ENCODE measurements at places on chromosomes 2 and 18. TPM values are rescaled to one million over a fixed set of nuclear protein-coding genes. Genes with fewer than 3 reads are reported as not detected.

Gene RTP5
- total RNA-seq = not detected

GRCh38 chr2:105712166-105712915 is 32.4 kb upstream of the NCK2 start:
- H3K27me3 ChIP-seq = peaks cover 7% of the 10 kb centered on the region
- H3K4me3 ChIP-seq = no peak overlapping the region
- H3K27ac ChIP-seq = no peak overlapping the region
- DNase-seq = no peak

DNA sequence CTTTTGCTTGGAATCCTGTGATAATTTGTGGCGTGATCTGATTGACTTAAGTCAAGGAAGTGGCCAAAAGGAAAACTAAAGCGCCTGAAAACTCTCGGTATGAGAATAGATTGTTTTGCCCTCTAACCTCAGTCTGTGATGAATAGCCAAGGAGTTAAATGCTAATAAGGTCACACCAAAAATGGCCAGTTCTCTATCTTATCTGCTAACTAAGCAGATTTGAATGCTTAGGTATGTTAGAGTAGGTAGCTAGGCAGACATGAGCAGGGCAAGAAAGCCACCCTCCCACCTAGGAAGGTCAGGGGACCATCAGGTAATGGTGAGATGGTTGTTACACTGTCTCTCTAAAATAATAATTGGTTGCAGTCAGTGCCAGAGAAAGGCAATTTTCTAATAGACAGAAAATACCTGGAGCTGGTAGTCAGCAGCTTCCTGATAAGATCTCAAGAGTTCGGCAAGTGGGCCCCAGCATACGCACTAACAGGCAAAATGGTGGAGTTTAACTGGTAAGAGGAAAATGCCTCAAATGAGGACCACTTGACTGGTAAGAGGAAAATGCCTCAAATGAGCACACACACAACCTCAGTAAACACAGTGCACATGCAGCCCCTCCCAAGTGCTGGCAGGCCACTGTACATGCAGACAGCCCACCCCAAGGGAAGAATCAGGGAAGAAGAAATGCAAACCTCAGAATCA is 468.4 kb downstream of the MBD2 start:
- no peak overlapping the region for H3K4me3 ChIP-seq
- no peak for DNase-seq
- H3K27me3 ChIP-seq = no peaks in the 10 kb centered on the region
- H3K36me3 ChIP-seq = no peaks in the 10 kb centered on the region
- H3K27ac ChIP-seq = no peak overlapping the region

GRCh38 chr18:78521136-78521535 is 458.5 kb upstream of the SALL3 start:
- H3K4me3 ChIP-seq = no peak overlapping the region
- no peak for DNase-seq
- peaks cover 39% of the 10 kb centered on the region for H3K36me3 ChIP-seq
- H3K4me1 ChIP-seq = no peaks in the 10 kb centered on the region

DNA sequence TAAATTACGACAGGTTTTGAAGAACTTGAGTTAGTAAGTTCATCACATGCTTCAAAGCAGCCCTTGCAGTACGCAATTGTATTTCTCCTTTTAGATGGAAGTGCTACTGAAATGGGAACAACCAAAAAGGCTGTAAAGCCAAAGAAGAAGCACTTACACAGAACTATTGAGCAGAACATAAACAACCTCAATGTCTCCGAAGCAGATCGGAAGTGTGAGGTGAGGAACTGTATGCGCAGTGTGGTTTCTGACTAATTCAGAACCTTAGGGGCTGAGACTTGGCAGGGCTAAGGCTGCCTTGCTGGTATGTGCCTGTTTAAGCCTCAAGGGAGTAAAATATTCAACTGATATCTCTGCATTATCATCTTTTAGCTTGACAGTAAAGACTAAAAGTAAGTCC is 8.4 kb downstream of the NCAPH start:
- no peak for DNase-seq
- H3K27ac ChIP-seq = no peak overlapping the region
- no peaks in the 10 kb centered on the region for H3K27me3 ChIP-seq
- H3K4me3 ChIP-seq = no peak overlapping the region
- H3K36me3 ChIP-seq = peaks cover 64% of the 10 kb centered on the region

DNA sequence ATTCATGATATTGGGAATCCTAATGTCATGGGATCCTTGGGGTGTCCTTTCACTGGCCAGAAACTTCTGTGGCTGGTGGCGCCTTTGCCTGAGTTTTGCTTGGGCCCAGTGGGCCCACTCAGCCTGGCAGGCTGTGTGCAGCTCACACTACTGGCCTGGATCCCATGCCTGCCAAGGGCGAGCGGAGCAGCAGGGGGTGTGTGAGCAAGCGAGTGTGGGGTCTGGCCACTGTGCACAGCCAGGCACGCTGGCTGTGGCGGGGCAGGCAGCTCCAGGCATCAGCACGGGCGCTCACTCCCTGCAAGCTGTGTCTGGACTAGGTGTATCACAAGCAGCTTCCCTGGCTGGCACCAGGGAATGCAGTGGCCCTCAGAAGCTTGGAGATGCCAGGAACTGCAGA is 74.5 kb downstream of the NCOA1 start:
- H3K4me1 ChIP-seq = peaks cover 15% of the 10 kb centered on the region
- H3K27me3 ChIP-seq = no peaks in the 10 kb centered on the region
- H3K36me3 ChIP-seq = peaks cover 27% of the 10 kb centered on the region
- no peak for DNase-seq

All from WTC11 (cell line).